ENCODE measurements at places on chromosomes 6 and 20.
A peak's percentile ranks its signal among the peaks of the same experiment; 100 is the strongest.

- DNase-seq, result no peak
These were observed 139.3 kb downstream of the PDSS2 start for GRCh38 chr6:107319906-107320530.

GRCh38 chr6:55643861-55644260, 64.9 kb upstream of the HMGCLL1 start:
- no peak for DNase-seq

- no peak for DNase-seq
These were observed 77.6 kb downstream of the SAMD5 start for GRCh38 chr6:147586044-147586443.

GRCh38 chr20:62371588-62372041, 4.5 kb upstream of the LAMA5 start:
- no peak for DNase-seq

- no peak for DNase-seq
These were observed 87.4 kb downstream of the PCSK2 start for GRCh38 chr20:17314264-17314663.

- no peak for DNase-seq
These were observed 56.2 kb downstream of the ADNP start for GRCh38 chr20:50874758-50875665.

GRCh38 chr6:145727817-145728388, 7.4 kb downstream of the EPM2A start:
- no peak for DNase-seq

GRCh38 chr6:52734072-52734471, 29.2 kb downstream of the GSTA2 start:
- no peak for DNase-seq

GRCh38 chr6:130122243-130122642, 100.5 kb downstream of the SAMD3 start:
- no peak for DNase-seq

- DNase-seq, result no peak
These were observed 17.2 kb upstream of the MAP3K4 start for GRCh38 chr6:160974304-160974771.

GRCh38 chr6:3531481-3531880, 74.6 kb upstream of the SLC22A23 start:
- no peak for DNase-seq

GRCh38 chr6:150313781-150314180, 55.0 kb upstream of the IYD start:
- no peak for DNase-seq

GRCh38 chr6:88972504-88973423, 9.3 kb upstream of the RNGTT start:
- no peak for DNase-seq

DNA sequence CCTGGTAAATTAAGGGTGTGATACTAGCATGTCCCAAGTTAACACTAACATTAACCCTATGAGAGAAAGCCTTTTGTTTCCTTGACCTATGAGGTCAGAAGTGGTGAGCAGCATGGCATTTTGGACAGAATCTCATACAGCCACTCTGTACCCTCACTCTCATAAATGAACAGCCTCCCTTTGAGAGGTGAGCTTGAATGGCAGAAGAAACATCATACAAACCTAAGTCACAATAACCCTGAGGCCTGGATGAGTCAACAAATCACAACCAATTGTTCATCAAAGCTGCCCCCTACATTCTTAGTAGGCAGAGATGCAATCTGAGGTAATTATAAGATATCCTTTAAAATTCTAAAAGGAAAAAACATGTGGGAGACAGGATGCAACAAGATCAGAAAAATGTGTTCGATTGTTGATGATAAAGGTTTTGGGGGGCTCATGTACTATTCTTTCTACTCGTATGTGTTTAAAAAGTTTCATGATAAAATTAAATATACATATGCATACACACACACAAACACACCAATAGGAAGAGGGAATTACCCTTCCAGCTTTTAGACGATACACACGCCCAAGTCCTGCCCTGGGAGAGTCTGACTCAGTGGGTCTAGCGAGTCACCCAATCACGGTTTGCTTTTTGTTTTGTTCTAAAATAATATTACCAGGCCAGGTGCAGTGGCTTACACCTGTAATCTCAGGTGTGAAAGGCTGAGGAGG, 117.3 kb downstream of the ARHGAP18 start:
- DNase-seq, result no peak

- DNase-seq, result no peak
These were observed 249.7 kb upstream of the AFDN start for GRCh38 chr6:167576828-167577503.

GRCh38 chr6:13920552-13920951, 4.2 kb upstream of the RNF182 start:
- no peak for DNase-seq

DNA sequence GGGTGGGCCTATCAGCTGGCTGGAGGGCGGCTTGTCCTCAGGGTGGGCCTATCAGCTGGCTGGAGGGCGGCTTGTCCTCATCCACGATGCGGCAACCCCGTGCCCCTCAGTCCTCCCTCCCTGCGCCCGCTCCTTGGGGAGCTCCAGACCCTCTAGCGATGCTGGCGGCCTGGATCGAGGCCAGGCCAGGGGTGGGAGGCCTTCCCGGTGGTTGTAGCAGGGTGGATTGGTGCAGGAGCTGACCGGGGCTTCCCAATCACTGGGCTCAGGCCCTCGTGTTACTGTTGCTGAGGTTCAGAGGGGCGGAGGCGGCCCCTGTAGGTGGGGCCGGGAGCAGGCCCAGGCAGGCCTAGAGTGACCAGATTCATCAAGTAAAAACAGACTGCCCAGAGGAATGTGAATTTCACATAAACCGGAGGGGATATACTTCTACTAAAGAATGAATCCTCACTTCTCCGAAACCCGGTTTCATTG, 8.8 kb downstream of the SLC17A9 start:
- no peak for DNase-seq

GRCh38 chr6:166026586-166027126, 141.0 kb downstream of the TBXT start:
- no peak for DNase-seq

GRCh38 chr6:150204705-150205472, 62.0 kb downstream of the PPP1R14C start:
- DNase-seq, result no peak

DNA sequence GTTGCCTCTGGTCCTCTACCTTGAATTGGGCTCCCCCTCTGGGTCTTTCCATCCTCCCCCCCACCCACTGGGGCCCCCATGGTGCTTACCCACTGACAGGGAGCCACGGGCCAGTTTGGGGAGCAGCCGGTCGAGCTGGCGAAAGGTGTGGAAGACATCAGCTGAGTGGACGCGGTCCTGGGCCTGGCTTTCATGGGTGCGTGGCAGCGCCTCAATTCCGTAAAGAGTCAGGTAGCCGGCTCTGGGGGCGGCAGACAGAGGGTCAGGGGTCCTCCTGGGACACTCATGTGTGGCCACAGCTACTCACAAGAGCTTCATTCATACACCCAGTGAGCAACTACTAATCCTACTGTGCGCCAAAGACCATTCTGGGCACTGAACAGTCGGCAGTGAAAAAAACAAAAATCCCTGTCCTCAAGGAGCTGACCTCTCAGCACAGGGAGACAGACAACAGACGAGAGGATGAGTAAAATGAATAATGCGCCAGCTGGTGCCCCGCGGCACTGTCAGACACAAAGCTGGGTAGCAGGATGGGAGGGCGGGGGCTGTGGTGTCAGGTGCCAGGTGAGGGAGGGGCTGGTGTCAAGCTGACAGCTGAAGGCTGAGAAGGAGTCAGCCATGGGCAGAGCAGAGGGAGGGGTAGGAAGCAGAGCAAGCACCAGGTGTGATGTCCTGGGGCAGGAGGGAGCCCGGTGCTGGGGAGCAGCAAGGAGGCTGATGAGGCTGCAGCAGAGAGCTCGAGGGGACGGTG, 28.3 kb downstream of the PTGIS start:
- no peak for DNase-seq

GRCh38 chr6:36838896-36839748, at the start of gene CPNE5:
Gene CPNE5, minus strand, starts transcription at chr6:36839444. Its CDS starts 67 bp downstream, at chr6:36839377.
- no peak for DNase-seq

DNA sequence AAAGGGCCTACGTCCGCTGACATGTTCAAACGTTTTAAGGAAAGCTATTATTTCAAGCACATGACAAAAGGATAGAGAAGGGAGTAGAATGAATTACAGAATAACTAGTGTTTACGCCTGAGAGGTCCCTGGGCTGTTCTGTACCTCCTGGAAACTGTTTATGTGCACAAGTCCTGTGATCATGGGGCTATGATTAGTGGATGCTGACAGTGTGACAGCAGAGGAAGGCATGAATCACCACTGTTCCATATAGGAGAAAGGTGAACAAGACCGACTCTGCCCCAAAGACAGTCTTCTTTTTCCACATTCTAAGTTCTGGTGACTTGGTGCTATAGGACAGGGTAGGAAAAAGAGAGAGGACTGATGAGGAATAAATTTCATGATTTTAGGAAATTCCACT, 249.2 kb upstream of the PRDM1 start:
- DNase-seq, result no peak

DNA sequence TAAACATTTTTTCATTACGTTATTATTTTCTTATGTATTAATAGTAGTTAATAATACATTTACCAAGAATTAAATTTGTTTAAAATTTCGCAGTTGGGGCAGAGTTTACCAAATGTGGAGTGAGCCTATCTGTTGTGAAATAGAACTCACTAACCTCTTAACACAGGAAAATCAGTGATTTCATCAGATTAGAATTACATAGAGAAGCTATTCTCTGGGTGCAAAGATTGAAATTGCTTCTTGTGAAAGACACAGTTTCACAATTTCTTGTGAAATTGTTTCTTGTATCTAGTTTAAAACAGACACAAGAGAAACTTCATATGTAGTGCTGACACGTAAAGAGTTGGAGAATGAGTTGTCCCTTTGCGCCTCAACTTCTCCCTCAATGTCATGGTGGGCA, 69.4 kb upstream of the PRL start:
- no peak for DNase-seq

DNA sequence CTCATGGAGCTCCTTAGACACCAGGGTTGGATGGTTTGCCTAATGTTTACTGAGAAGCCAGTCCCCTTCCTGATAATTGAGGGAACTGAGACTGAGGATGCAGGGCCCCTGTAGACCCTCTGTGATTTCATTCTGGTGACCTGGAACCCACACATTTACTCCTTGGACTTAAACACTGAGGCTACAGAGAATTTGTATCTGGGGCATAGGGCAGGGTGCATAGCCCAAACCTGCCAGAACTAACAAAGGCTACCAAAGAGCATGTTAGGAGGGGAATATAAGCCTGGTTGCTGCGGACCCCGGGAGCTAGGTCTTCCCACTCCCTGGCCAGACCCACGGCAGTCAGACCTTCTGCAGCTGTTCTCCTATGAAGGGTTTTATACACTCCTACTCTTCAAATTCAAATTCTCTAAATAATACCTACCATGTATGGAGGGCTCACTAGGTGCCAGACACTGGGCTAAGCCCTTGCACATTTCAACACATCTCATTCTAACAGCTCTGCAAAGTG, 19.7 kb downstream of the DAAM2 start:
- DNase-seq, result no peak

GRCh38 chr6:165468340-165469235, 159.2 kb upstream of the C6orf118 start:
- DNase-seq, result no peak

DNA sequence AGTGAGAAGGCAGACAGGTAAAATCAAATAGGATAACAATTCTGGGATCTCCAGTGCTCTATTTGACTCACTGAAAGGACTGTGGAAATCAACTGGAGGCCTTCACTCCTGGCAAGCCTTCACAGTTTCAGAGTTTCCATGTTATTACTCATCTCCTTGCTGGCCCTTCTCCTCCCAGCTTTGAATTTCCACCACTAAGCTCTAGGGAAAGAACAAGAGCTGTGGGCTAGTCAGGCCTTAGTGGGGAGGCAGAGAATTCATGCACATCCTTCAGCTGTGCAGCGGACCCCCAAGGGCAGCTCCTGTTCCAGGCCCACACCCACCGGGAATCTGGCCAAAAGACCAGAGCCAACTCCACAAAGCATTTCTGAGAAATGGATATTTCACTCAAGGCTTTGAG, 26.0 kb downstream of the MYLIP start:
- no peak for DNase-seq

- DNase-seq, result peak; percentile 43
These were observed 551.1 kb upstream of the SYNCRIP start for GRCh38 chr6:86193821-86194220.

DNA sequence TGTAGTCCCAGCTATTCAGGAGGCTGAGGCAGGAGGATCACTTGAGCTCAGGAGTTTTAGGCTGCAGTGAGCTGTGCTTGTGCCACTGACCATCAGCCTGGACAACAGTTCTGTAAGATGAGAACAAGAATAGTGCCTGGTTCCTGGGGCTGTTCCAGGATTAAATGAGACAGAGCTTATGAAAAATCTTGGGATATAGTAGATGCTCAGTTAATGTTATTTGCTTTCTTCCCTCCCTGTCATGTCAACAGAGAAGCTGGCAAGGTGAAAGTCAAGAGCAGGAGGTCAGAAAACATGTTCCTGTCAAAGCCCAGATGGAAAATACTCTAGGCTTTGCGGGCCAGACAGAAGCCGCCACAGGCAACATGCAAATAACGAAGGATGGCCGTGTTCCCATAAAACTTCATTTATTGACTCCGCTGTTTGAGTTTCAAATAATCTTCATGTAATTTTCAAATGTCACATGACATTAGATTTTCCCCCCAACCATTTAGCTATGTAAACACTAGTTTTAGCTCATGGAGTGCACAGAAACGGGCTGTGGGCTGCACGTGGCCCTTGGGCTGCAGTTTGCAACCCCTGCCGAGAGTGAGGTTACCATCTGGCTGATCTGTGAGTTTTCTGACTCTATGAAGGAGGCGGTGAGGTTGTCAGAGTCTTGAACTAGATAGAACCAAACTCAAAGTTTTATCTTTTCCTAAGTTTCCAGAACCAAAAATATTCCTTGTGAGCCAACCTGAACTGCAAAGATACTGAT, 63.4 kb upstream of the PMEPA1 start:
- DNase-seq, result no peak

- DNase-seq, result no peak
These were observed 42.3 kb downstream of the CCDC170 start for GRCh38 chr6:151536188-151536479.

DNA sequence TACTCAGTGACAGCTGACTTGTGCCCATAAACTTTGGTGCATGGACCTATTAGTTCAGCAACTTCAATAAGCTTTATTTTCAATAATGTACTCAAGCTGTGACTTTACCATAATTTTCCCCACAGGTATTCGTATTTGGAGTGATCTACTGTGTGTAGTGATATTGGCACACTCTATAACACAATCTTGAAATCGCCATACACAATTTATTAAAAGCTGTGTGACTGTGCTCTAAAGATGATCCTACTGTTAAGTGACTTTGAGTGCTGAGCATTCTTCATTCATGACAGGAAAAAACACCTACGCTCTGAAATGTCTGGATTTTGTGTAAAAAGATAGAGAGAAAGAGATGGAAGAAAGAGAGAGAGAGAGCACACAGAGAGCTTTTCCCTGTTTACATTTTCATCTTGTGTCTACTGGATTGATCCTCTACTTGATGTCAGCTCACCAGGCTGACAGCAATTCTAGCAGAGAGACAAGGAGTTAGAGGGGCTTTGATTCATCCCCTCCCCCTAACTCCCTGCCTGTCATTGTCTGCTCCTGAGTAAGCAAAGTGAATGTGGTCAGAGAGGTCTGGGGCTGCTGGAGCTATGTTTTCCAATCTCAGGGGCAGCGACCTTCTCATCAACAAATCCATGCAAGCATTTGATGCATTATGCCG, 538.7 kb upstream of the POU3F2 start:
- DNase-seq, result no peak

All from NCI-H1417 treated with DMSO at 0.1 percent for 48 hours (cell line).